ENCODE measurements at places on chromosomes 7 and 10.
A peak's percentile ranks its signal among the peaks of the same experiment; 100 is the strongest.

- no peak for DNase-seq
Measured at GRCh38 chr10:97796651-97797050, 24.9 kb upstream of the SFRP5 start.

DNA sequence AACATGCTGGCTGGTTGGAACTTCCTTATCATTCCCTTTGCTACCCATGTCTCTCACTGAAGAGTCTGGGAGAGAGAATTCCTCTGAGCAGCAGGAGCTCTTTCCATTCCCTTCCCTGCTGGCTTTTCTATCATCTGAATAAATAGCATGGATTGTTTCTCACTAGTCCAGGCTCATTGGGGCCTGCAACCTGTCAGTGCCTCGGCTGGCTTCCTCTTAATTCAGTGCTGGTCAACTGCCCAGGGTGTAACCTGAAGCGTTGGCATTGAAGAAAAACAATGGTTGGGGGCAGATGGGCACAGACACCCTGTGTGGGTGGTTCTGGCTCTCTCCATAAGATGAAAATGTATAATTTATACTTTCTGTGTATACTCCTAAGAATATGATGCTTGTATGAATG, 155.6 kb downstream of the ANLN start:
- no peak for DNase-seq

GRCh38 chr10:131453721-131454634, 142.5 kb upstream of the TCERG1L start:
- DNase-seq: peak; percentile 29

DNA sequence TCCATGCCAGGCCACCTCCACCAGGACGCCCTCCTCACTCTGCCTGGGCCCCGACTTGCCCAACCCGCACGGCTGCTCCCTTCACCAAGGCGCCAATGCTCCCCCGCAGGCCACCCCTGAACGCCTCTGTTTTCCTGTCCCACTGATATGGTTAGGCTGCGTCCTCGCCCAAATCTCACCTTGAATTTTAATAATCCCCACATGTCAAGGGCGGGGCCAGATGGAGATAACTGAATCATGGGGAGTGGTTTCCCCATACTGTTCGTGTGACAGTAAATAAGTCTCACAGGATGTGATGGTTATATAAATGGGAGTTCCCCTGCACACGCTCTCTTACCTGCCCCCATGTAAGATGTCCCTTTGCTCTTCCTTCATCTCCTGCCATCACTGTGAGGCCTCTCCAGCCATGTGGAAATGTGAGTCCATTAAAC, 29.8 kb downstream of the RSU1 start:
- DNase-seq: peak; percentile 33

DNA sequence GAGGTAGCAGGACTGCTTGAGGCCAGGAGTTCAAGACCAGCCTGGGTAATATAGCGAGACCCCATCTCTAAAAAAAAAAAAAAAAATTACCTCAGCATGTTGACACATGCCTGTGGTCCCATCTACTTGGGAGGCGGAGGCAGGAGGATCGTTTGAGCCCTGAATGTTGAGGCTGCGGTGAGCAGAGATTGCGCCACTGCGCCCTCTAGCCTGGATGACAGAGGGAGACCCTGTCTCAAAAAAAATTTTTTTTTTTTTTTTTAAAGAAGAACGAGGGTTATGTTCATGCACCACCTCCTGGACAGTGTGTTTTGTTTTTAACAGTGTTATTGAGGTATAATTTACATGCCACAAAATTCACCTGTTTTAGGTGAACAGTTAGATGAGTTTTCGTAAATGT, 51.1 kb upstream of the SEPHS1 start:
- DNase-seq: no peak

DNA sequence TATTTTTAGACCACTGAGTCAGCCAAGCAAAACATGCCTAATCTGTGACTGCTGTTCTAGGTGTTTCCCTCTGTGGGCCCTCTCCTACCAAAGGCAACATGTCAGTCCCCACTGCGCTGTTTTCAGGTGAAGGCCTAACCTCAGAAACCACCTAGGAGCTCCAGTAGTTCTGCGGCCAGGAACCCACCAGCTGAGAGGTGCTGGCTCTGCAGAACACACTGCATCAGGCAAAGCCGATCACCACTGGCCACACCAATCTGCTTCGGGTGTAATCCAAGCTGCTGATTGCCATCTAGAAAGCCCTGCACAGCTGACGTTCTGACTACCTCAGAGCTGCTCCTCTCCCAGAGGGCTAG, 14.9 kb downstream of the CAMK2G start:
- DNase-seq: no peak

GRCh38 chr10:29163746-29164145, 125.1 kb upstream of the LYZL1 start:
- no peak for DNase-seq

- no peak for DNase-seq
Measured at GRCh38 chr10:89589101-89589720, 53.8 kb upstream of the SLC16A12 start.

- no peak for DNase-seq
Measured at GRCh38 chr7:44985900-44986217, 7.0 kb upstream of the MYO1G start.

GRCh38 chr10:90598513-90598912, 259.3 kb downstream of the HTR7 start:
- no peak for DNase-seq

Measured in activated CD4-positive, alpha-beta T cell treated with anti-CD3 and anti-CD28 coated beads for 1 hour (primary cell).